ENCODE measurements at places on chromosomes 3 and 15. TPM values are rescaled to one million over a fixed set of nuclear protein-coding genes. Genes with fewer than 3 reads are reported as not detected.

DNA sequence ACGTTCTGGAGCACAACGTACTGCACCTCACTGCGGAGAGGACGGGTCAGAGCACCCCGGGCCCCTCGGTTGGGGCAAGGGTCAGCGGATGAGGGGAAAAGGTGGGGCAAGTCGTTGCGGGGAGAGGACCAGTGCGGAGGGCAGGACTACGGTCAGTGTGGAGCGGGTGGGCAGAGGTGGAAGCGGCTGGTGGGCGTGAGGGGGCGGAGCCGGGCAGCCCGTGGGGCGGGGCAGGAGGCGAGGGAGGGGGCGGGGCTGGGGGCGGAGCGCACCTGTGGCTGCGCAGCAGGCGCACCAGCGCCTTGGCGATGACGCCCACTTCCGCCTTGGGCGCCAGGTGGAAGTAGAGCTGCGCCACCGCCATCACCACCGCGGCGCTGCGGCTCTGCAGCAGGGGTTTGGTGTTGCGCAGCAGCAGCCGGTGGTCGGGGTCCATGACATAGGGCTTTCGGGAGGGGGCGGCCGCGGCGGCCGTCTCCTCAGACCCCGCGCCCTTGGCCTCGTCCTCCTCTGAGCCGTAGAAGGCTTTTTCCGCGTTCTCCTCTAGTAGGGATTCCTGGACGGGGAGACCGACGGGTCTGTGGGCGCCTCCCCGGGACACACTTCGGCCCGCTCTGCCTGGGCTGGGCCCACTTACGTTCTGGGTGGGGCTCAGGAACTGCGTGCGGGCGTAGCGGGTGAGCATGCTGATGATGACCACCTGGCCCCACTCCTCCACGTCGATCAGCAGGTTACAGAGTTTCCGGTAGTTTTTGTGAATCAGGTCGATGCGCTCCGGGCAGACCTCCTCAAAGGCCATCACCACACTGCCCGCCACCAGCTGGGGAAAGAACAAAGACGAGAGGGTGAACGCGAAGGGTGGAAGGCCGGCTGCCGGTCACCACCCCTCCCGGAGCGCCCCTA lies 29.2 kb downstream of the AP3B2 start:
- peak; percentile 83 for DNase-seq

GRCh38 chr15:43186003-43186353 lies 775 bp downstream of the CCNDBP1 start:
- no peak for DNase-seq

GRCh38 chr15:77940381-77940947 lies 137.0 kb downstream of the TBC1D2B start:
- DNase-seq = no peak

FHIT gene
- polyA plus RNA-seq = 20.1 TPM

CIDEC gene
- polyA plus RNA-seq = not detected

Measured in CD4-positive, CD25-positive, alpha-beta regulatory T cell (primary cell).